Hematopoietic multipotent progenitor cell treated with erythropoietin and hydrocortisone succinate and interleukin-3 and kit ligand, for 8 days (in vitro differentiated cells): ENCODE measurements at places on chromosomes 11 and 22.

DNA sequence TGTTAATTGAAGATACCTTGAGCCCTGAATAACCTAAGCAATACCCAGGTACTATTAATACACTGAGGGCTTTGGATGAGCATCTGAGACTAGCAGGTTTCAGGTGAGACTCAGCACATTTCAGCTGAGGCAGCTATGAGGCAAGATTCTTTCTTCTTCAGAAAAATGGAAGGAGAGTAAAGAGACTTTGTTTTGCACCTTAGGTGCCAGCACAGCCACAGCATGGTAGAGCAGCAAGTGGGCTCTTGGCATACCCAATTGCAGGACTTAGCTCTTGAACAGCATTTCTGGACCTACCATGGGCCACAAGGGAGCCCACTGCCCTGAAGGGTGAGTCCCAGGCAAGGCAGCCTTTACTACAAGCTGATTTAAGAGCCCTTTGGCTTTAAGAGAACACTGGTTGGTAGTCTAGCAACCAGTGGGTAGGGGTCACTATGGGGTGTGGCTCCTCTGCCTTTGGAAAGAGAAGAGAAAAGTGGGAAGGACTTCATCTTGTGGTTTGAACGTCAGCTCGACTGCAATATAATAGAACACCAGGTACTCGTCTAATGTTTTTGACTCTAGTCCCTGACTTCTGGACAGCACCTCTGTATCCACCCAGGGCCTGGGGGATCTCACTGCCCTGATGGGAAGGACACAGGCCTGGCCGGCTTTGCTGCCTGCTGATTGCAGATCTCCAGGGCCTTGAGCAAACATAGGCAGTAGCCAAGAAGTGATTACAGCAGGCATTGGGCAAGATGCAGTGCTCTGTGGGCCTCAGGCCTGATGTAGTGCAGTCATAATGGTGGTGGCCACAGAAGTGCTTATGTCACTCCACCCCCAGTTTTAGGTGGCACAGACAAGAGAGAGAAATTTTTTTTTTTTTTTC is 73.3 kb downstream of the GLYATL1 start:
- DNase-seq: no peak

DNA sequence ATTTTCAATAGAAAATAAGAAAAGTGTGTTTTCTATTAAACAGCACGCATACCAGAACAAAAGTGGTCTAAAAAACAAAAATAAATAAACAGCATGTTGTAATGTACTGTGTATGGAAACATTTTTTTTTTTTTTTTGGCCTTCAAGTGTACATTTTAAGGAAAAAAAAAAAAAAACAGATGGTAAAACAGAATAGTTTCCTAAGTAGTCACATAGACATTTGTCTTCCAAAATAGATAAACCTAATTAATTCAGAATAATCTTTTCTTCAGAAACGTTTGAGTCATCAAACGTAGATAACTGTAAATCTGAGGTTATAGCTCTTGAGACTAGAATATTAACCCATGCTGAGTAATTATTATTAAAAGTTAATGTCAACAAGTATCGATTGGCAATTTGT is 396 bp upstream of the CFAP300 start:
- no peak for DNase-seq

DNA sequence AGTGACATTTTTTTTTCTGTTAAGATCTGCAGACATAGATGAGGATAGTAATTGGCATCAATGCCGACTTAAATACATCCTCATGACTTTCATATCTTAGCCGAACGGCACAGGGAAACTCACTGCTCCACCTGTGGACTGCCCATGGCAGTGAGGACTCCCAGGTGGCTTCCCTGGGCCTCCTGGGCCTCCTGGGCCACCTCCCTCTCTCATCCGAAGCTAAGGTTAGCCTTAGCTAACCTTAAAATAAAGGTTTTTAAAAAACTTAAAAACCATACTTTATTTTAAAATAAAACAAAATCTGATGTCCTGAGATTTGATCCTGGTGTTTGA is 38.1 kb upstream of the TSKU start:
- DNase-seq: no peak

- DNase-seq: peak; percentile 43
These were observed 87.0 kb downstream of the CSNK2A3 start for GRCh38 chr11:11265994-11266606.

DNA sequence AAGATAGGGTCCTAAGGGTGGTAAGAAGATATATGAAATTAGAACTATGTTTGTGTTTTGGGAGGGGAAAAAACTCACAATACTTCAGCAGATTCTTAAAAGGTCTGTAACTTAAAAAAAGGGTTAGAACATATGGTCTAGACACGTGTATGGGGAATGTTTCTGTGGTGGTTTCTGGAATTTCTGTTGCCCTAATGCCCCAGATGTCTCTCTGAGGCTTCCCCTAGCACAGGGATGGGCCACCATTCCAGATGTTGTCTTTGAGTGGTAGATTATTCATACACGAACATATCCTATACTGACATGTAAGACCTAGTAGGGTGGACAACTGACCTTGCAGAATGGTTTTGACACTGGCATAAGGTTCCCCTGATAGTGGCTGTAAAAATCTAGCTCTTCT is 26.2 kb downstream of the EHF start:
- no peak for DNase-seq

GRCh38 chr11:1112351-1113191 is 37.9 kb downstream of the MUC2 start:
- DNase-seq: no peak

- peak; percentile 63 for DNase-seq
These were observed at the start of gene CSNK1E for GRCh38 chr22:38317122-38317994. CSNK1E (minus strand) TSS chr22:38317433; CDS start chr22:38314157, 3,276 bp downstream.

GRCh38 chr11:59770869-59771268 is 15.7 kb downstream of the STX3 start:
- no peak for DNase-seq

- DNase-seq: no peak
These were observed 10.5 kb downstream of the CLPB start for GRCh38 chr11:72423840-72424239.

DNA sequence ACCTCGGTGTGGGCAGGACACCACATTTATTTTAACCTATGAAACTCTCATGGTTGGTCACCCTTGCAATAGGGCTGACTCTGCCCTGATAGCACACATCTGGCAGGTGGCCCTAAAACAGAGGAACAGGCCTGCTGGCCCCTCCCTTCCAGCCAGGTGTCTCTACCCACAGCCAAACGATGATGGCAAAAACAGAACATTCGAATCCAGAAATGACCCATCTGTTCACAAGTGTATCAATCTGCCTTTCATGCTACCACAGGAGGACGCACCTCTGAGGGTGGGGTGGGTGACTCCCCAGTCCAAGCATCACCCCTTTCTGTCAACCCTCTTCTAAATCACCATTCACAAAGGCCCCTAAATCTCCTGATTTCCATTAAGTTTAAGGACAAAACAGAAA is 118.1 kb downstream of the ETS1 start:
- DNase-seq: no peak

- DNase-seq: no peak
These were observed 22.9 kb downstream of the POLD3 start for GRCh38 chr11:74615311-74615710.

DNA sequence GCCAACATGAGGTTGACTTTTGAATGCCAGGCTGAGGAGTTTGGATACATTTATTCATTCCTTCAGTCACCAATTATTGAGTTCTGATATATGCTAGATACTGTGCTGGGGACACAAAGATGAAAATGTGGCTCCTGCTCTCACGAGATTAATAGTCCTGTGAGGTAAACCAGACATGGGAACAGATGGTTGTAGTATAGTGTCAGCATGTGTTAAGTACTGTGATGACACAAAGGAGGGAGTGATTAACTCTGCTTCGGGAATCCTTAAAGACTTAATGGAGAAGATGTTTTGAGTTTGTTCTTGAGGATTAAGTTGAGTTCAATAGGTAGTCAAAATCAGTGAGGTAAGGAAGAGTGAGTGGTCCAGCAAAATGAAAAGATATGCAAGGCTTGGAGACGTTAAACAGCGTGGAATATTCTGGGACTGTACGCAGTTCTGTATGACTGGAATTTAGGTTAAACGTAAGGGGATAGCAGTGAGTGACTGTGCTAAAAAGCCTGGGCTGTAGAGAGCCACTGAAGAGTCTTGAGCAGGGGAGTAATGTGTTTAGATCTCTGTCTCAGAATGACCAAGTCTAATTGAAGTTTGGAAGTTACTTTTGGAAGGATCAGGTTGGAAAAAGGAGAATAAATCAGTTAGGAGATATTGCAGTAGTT is 11.8 kb downstream of the RNF121 start:
- DNase-seq: peak; percentile 31

DNA sequence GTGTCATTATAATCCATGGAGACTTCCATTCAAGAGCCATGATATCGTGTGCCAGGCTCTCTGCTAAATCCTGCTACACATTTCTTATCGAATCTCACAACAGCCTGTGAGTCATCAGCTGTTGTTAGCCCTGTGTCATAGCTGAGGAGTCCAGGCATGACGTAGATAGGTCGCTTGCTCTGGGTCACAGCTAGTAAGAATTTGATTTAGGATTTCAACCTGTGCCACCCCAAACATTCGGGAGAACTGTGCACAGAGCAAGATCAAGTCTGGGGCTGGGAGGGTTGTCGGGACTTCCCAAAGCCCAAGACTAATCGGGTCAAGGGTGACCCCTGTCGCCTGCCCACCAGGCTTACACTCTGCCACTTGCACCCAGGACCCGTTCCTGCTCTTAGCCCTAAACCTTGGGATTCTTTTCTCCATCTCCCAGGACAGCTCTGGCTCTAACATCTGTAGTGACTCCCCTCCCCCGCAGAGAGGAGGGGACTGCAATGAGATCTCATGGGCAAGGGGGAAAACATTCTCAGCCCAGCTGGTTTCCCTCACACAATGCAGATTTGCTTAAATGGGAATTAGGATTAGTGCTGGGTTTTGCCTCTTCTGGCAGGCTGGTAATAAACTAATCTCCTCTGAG is 34.3 kb downstream of the TSPAN18 start:
- peak; percentile 81 for DNase-seq

- DNase-seq: no peak
These were observed 7.2 kb downstream of the SLC22A12 start for GRCh38 chr11:64598106-64598796.

DNA sequence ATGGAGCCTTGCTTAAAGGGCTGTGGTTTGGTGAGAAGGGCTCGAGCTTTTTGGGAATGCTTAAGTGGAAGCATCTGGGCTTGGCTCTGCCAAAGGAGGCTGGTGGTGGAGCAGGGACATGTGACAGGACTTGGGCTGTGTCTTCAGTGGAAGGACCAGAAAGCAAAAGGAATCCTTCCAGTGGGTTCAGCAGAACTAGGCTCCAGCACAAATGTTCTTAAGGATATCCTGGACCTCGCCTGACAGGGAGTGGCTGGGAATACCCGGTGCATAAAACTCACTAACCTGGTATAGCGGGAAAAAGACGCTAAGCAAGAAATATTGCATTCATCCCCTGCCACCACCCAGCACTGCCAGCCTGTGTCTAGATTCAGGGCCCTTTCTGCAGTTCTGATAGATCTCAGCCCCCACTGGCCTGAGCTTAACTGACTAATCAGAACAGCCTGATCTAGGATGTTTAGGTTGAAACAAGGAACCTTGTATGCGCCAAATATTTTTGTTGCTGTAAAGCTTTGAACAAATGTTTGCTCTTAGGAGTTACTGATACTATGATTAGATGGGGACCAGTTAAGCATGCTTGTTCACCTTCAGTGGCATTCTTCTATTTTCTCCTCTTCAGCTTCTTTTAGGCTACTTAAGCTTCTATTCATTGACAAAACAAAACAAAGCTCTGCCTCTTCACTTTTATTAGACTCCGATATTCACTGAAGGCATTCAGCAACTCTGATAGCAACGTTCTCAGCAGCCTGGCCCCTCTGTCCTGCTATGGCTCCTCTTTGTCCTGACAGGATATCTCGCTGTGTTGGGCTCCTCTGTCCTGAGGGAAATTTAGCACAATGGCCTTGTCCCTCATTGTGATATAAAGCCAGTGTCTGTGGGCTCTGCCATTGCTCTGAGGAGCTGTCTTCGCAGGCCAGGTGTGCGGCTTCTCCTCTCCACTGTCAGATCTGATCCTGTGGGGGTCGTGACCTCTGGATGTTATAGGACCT is 25.0 kb downstream of the PPFIBP2 start:
- DNase-seq: no peak

- no peak for DNase-seq
These were observed 42.6 kb upstream of the TUB start for GRCh38 chr11:8038393-8038792.

DNA sequence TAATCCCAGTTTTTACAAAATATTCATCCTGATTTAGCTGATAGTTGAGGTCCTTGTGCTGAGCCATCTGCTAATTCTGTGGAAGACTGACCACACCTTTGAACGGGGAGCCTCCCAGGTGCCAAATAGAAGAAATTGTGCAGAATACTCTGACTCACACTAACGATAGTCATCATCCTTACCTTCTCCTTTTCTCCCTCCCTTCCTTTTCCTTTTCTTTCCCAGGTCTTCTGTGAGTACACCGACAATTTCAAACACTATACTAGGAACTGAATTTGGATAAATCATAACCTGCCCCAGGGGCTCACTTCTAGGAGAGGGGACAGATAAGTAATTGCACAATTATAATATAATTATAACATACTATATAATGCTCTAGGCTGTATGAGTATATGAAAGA is 73.1 kb upstream of the CTSC start:
- no peak for DNase-seq

DNA sequence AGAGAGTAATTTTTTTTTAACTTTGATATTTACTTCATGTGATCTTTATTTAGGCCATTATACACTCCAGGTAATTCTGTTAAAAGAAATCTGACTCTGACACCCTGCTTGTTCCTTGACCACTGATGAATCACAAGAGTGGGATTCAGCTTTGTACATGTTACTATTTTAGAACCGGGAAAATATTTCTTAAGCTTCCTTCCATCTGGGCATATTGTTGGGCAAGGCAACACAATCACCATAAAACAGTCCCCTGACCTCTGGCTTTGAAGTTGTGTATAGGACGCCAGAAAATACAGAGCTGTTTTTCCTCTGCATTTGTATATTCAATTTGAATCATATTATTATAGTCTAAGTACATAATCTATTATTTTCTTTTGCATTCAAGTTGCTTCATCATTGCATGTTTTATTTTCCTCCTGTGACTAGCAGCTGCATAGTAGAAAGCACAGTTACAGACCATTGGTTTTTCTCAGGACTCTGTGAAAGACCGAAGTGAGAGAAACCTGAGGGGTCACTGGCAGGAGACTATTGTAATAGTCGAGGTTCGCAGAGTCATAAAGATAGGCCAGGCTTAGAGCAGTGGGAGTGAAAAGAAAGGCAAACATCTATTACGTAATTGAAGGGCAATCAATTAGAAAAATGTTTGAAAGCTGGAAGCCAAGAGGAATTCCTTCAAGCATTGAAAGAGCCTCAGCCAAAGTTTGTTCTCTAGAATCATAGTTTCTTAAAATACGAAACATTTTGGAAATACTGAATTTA is 51.8 kb upstream of the SLC36A4 start:
- DNase-seq: no peak

- no peak for DNase-seq
These were observed 58.9 kb downstream of the SLC5A12 start for GRCh38 chr11:26662916-26663315.

GRCh38 chr22:33747576-33748180 is 172.6 kb downstream of the LARGE1 start:
- no peak for DNase-seq
